ENCODE measurements at places on chromosomes 4 and X.

DNA sequence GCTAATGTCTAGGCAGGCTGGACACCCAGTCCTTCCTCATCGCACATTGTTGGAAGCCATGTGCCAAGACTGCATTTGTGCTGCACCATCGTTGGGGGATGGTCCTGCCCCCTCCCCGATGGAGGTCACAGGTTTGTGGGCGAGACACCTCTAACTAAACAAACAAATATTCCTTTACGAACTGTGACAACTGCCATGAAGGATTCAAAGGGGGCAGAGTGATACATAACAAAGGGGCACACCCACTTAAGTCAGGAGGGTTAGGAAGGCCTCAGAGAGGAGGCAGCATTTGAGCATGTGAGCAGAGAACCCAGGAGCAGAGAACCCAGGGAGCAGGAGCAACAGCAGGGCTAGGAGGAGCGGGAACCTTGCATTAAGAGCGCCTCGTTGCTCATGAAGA is 37.1 kb downstream of the TRIM2 start:
- no peak for DNase-seq

DNA sequence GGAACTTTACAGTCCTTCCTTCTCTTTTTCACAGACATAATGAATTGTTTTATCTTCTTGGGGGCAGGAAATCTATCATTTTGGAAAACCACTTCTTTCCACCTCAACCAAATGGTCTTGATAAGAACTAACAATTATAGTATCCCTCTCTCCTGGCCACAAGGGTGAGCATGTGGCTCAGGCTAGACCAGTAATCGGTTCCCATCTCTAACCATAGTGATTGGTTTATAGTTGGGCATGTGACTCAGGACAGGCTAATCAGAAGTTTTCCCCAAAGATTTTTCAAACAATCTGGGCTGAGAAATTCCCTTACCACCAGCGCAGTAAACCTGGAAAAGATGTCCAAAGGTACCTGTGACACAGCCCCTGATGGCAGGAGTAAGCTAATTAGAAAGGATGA is 4.0 kb upstream of the CXorf66 start:
- no peak for DNase-seq

DNA sequence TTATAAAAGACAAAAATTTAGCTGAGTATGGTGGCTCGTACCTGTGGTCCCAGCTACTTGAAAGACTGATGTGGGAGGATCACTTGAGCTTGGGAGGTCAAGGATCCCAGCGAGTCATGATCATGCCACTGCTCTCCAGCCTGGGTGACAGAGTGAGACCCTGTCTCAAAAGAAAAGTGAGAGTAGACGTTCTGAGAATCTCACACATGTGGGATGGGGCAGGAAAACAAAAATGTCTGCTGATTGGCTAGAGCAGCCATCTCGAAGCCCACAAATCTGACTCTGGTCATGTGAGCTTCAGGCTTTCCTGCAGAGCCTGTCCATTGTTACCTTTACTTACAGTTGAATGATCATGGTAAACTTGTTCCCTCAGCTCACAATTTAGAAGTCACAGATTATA is 23.1 kb upstream of the SLC9A7 start:
- no peak for DNase-seq

DNA sequence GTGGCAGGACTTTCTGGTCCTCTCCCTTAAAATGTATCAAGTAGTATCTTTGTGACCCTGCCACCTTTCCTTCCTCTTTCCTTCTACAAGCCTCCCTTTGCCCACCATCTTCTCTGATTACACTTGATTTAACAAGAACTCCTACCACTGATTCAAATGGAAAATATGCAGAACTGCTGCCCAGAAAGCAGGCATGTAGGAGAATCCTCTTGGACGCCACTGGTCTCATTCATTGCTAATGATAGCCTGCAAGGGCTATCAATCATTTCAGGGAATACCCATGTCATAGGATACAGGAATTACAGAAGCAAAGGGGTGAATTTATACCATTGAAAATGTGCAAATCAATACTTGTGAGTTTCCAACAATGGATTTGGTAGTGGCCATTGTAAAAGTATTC is 294.6 kb upstream of the NRK start:
- DNase-seq: no peak

- DNase-seq: no peak
Measured at GRCh38 chr4:40458683-40459082, 123.5 kb downstream of the CHRNA9 start.

- no peak for DNase-seq
Measured at GRCh38 chr4:27787195-27787594, 926.6 kb downstream of the STIM2 start.

GRCh38 chr4:5045097-5045496 is 6.2 kb upstream of the STK32B start:
- DNase-seq: no peak

- no peak for DNase-seq
Measured at GRCh38 chr4:6169239-6169638, 31.1 kb downstream of the JAKMIP1 start.

GRCh38 chr4:12658146-12658545 is 826.0 kb downstream of the RAB28 start:
- no peak for DNase-seq

- no peak for DNase-seq
Measured at GRCh38 chr4:37219242-37219641, 25.3 kb upstream of the NWD2 start.

DNA sequence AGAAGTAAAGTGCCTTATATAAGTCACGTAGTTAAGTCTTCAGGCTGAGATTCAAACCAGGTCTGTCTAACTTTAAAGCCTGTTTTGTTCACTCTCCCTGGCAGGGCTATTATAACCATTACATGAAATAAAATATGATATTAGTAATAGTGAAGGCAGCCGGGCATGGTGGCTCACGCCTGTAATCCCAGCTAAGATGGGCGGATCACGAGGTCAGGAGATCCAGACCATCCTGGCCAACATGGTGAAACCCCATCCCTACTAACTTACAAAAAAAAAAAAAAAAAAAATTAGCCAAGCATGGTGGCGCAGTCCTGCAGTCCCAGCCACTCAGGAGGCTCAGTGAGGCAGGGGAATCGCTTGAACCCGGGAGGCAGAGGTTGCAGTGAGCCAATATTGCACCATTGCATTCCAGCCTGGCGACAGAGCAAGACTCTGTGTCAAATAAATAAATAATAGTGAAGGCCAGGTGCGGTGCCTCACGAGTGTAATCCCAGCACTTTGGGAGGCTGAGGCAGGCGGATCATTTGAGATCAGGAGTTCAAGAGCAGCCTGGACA is 22.1 kb upstream of the SOWAHD start:
- DNase-seq: no peak

- no peak for DNase-seq
Measured at GRCh38 chr4:23970201-23970850, 80.5 kb upstream of the PPARGC1A start.

- DNase-seq: no peak
Measured at GRCh38 chrX:34557733-34558132, 99.4 kb downstream of the TMEM47 start.

GRCh38 chrX:100076031-100076430 is 334.0 kb downstream of the PCDH19 start:
- no peak for DNase-seq

GRCh38 chrX:109911046-109911445 is 91.9 kb upstream of the TMEM164 start:
- DNase-seq: no peak

GRCh38 chrX:49725401-49725800 is 29.6 kb upstream of the PAGE1 start:
- no peak for DNase-seq

DNA sequence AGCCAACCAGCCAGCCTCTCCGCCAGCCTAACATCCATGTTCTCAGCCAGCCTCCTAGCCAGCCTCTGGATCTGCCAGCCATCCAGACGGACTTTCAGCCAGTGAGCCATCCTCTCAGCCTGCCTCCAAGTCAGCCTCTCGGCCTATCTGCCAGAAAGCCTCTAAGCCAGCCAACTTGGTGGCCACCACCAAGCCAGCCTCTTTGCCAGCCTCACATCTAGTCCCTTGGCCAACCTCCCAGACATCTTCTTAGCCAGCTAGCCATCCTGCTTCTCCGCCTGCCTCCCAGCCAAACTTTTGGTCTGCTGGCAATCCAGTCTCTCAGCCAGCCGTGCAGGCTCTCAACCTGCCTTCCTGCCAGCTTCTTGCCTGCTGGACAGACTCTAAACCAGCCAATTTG is 16.4 kb upstream of the ARAP2 start:
- DNase-seq: no peak

DNA sequence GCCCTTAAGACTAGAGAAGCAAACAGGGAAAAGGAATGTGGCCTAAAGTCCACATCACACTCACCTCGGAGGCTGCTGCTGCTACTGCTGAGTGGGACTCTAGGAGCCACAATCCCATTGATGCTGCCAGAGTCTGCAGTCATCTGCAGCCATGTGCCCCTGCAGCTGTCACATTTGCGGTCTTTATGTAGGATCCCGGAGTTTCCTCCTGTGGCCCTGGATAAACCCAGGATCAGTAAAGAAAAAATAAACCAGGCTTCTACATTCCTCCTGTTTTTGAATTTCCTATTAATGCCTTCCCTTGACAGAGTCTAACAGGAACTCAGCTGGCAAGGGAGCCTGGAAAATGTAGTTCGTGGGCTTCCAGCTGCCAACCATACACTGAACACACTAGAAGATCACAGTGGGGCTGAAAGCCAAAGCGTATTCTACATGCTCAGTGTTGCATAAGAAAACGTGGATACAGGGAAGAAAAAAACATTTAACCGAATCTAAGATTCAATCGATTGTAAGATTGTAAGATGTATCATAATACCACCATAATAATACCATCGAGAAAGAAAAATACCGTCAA is 10.3 kb upstream of the PHEX start:
- DNase-seq: no peak

- DNase-seq: no peak
Measured at GRCh38 chr4:6198768-6199421, 1.5 kb downstream of the JAKMIP1 start.

- DNase-seq: no peak
Measured at GRCh38 chrX:134236626-134237614, at the start of gene CCDC160. CCDC160 (plus strand) TSS chrX:134237182; CDS start chrX:134244801, 7,619 bp downstream.

- DNase-seq: no peak
Measured at GRCh38 chrX:31318866-31319265, 247.0 kb upstream of the FTHL17 start.

- DNase-seq: no peak
Measured at GRCh38 chrX:42944381-42944998, 166.5 kb upstream of the PPP1R2C start.

- DNase-seq: no peak
Measured at GRCh38 chrX:23246001-23246400, 88.6 kb upstream of the PTCHD1 start.

DNA sequence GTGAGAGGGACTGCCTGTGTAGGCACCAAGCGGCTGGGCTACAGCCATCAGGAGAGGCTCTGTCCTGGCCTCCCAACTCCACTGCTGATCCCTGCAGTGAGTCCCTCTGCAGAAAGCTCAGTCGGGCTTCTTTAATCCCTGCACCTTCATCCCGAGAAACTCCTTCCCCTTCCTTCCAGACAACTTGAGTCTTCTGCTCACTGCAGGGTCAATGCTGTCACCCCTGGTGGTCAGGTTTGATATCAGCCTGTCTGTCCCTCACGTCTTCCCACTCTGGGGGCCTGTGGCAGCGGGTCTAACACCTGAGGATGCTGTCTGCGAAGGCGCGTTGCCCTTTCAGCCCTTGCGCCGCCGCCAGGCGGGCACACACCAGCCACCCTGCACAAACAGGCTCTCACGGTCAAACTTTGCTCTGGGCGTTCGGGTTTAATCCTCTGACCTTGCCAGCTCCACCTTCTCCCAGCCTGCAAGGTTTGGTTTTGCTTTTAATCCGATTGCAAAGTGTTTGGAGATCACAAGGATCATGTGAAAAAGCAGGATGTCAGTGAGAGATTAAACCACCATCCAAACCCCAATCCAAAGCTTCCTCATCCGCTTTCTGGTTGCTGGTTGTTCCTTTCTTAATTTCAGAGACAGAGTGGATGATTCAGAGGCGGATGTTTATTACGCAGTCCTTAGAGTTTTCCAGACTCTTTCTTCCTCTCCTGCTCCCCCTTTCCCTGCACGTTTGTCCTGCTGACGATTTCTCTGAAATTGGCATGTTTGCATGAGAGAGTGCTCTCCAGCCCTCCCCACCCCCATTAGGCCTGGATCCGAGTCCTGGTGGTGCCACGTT is 74.8 kb upstream of the SLC34A2 start:
- DNase-seq: no peak

DNA sequence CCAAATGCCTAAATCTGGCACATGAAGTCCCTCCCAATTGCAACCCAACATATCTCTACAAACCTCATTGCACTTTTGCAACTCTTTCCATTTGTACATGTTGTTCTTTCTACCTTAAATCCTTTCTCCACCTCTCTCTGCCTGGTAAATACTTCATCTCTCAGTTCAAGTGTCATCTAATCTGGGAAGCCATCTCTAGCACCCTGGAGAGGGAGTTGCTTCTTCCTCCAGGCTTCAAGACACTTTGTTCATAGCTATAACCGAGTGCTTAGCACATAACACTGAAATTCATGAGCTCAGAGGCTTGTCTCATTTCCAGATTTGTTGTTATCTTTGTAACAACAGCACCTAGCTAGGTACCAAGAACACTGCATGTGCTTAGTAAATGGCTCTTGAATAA is 114.8 kb upstream of the NAP1L5 start:
- DNase-seq: no peak

- DNase-seq: no peak
Measured at GRCh38 chrX:15606136-15606535, 5.4 kb upstream of the ACE2 start.

GRCh38 chr4:98652996-98653395 is 5.4 kb downstream of the TSPAN5 start:
- peak; percentile 48 for DNase-seq

DNA sequence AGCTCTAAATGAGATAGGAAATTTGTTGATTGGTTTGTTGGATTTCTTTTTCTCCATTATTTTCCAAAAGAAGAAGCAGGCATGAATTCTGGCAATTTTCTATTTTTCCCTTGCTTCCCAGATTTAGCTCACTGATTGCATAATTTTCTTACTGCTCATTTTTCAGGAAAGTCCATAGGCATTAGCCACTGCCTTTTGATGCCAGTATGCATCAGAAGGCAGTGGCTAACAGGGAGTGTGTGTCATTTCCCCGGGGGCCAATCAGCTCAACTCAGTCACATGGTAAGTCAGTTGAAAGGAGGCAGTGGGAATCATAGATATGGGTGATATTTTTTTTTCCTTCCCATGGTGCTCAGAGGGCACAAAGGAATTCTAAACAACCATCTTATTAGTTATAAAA is 156.7 kb downstream of the TRIML1 start:
- no peak for DNase-seq

- DNase-seq: no peak
Measured at GRCh38 chrX:120286733-120287512, 24.3 kb downstream of the TMEM255A start.

All from AG09309 (cell line).